ENCODE measurements at places on chromosomes 12 and 14.

GRCh38 chr14:97489750-97490149, 692.6 kb downstream of the VRK1 start:
- no peak for DNase-seq

GRCh38 chr12:1517734-1518525, 76.5 kb downstream of the FBXL14 start:
- no peak for DNase-seq

- DNase-seq = no peak
Observed at GRCh38 chr14:58977366-58977765, 211.1 kb upstream of the DAAM1 start.

DNA sequence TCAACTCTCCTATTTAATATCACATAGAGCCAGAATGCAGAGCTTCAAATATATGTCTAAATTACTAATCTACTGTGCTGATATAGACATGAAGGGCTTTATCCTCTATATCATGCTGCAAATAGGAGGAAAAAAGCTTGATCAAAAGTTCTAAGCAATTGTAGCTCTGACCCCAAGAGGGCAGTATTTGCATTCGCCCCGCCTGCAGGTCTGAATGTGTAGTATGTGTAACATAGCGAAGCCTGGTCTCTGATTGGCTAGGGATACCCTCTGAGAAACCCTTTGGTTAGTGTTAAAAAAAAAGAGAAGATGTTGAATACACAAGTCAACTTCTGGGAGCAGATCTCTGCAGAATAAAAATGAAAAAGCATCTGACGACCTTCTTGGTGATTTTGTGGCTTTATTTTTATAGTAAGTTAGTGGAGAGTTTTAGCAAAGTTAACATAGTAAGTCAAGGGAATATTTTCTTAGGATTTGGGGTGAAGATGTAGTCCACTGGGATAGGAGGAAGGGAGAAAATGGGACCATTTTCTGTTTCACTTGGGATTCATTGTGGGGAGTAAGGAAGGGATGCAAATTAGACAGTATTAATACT, 151.6 kb upstream of the OR4E1 start:
- DNase-seq = peak; percentile 49

GRCh38 chr12:43291516-43291915, 260.5 kb downstream of the ADAMTS20 start:
- no peak for DNase-seq

Data from D341Med (cell line).